ENCODE measurements at places on chromosomes 3 and 15.

DNA sequence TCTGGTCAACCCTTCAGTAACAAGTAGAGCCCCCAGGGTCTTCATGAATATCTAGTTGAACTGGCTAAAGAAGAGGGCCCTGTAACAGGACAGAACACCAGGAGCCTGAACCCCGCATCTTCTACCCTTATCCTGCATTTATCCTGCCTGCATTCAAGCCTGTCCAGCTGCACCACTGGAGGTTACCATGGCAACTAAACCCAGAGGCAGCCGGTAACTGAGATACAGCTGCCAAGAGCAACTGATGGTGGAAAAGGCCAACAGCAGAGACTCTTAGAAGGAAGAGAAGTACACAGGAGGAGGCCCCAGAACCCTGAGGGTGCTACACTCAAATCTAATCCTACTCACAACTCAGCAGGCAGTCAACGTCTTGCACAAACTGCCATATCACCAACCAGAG lies 3.7 kb upstream of the PRKAR2A start:
- DNase-seq: no peak

DNA sequence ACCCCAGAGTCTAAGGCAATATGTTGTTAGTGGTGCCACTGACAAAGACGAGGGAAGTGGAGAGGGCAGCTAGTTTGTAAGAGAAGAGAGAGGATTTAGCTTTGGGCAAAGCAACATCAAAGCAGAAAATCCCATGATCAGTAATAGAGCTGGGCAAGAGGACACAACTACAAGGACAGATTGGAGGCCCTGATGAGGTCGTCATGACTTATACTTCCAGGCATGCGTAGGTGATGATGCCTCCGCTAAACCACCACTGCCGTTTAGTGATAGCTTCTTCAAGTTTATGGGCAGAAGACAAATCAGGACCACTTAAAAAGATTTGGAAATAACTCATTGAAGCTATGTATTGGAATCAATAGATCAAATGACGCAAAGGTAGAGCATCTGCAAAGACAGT lies 2.6 kb downstream of the HRG start:
- no peak for DNase-seq

- no peak for DNase-seq
Measured at GRCh38 chr15:27249760-27250109, 278.8 kb downstream of the GABRG3 start.

GRCh38 chr3:150248116-150248887 lies 159.8 kb upstream of the TSC22D2 start:
- DNase-seq: no peak

- no peak for DNase-seq
Measured at GRCh38 chr3:13197281-13197680, 124.1 kb upstream of the IQSEC1 start.

GRCh38 chr3:150372722-150373121 lies 35.4 kb upstream of the TSC22D2 start:
- DNase-seq: no peak

DNA sequence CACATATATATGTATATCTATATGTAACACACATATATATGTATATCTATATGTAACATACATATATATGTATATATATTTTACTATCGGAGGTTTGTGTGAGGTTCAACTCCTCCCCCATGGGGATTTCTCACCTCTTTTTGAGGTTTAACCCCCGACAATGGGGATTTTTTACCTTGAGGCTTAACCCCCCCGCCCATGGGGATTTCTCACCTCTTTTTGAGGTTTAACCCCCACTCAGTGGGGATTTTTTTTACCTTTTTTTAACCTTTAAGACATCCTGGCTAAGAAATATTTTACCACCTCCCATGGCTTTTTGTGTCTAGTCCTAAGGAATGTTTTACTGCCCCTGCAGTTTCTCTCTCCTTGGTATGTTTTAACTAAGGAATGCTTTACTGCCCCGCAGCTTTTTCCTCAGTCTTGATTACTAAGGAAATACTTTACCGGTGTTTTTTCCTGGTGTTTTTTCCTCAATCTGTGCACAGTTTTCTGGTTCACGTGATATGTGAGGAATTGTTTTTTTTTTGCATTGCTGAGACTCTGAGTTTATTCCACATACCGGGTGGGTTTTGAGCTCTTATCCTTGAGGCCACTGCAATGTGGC lies 185.2 kb downstream of the KLF13 start:
- DNase-seq: no peak

DNA sequence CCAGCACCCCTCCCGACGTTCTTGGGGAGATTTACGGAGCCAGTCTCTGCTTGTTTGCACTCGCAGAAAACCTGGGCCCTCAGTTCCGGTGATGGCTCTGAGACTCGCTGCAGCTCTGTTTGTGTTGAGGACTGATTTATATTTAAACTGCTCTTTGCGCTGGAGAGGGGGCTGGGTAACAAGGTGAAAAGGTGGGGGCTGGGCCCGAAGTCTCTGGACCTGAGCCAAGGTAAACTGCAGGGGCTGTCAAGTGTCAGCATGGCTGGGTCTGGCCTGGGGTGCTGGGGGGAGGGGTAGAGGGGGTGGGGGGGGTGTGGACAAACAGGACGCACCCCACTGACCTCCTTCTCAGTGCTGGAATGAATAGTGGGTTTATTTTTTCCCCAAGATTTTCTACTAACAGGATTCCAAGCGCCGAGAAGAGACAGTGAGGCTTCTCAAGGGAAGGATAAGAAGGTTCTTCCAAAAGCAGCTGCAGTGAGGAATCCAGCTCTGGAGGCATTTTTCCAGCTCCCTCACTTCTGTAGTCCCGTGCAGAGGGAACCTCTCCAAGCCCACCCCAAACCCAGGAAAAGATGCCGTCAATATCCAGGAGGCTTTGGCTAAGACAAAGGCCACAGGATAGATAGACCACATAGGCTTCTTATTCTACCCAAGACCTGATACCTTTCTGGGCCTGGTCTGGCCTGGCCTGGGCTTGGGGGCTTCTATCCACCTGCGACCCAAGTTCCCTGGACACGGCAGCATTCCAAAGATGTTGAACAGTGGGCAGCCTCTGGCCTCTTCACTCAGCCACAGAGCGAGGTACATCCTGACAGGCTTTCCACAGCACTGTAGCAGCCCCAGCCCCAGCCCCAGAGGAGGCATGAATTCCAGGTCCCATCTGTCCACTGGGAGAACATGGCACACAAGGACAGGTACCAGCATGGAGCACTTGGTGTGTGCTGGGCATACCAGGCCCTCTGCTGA lies 938 bp upstream of the SLCO2A1 start:
- no peak for DNase-seq

GRCh38 chr3:132659365-132660051 lies at the start of gene ACAD11:
TSS of gene ACAD11 (minus strand) at chr3:132659809. CDS start at chr3:132659751, 58 bp downstream.
- DNase-seq: no peak

DNA sequence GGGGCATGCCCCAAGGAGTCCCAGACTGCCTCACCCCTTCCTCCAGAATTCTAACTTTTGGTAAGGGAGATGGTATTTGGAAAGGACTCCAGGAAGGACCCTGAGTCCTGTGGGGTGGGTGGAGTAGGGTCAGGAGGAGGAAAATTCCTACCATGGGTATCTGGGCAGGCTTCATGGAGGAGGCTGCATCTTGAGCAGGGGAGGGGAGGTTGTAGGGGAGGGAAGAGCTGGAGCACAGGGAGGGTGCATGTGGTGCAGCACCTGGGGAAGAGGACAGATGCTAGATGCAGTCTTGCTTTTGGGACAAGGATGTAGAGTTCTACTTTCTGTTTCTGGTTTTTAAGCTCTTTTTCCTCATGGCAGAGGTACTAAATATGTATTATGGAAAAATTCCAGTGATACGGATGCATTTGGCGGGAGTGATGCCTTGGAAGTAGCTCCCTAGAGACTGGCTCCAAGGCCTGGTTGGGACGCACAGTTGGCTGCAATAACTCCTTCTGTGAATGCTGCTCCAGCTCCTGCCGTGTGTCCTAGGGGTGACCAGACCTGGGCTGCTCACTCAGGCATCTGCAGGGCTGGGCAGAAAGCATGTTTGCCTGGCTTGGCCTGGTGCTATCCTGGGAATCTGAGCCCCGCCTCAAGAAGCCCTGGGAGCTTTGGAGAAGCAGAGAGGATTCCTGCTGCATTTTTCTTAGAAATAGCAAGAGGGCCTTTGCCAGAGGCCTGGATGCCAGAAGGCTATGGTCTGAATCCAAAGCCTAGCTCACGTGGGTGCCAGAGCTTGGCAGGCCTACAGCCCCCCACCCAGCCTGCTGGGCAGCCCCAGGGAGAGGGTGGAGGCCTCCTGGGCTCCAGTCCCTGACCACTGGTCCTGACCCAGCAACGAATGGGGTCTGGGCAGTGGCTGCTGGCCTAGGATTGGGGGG lies 10.1 kb downstream of the SEMA3F start:
- DNase-seq: no peak
